Fibroblast of pulmonary artery (primary cell): ENCODE measurements at places on chromosomes 1 and 21.

GRCh38 chr21:38236232-38236631 is 20.6 kb upstream of the KCNJ15 start:
- DNase-seq, result no peak

GRCh38 chr1:227729881-227730629 is 5.0 kb downstream of the JMJD4 start:
- peak; percentile 67 for DNase-seq

DNA sequence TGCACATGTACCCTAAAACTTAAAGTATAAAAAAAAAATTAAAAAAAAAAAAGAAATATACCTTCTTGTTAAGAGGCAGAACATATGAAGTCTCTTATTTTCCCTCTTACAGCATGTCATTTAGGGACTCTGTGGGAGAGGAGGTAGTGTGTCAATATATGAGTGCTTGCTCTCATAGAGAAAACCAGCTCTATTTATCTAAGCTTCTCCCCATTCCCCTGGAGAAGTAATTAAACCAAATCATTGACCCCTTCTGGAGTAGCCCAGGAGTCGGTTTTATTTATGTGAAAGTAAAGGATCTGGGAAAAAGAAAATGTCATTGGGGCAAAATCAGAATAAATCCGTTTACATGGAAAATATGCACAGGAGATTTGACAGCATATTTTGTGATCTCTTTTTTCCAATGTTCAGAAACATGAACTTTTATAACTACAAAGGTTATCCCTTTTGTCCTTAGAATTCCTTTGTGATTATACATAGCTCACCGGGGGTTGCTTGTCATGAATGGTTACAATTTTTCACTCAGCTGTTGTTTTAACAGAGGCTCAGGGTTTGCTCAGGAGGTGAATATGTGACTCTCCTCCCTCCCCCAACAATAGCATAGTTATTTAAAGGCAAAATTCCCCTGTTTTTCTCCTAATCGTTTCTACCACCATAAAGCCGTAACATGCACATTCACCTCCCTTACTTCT is 114.5 kb upstream of the C1orf21 start:
- DNase-seq, result no peak

DNA sequence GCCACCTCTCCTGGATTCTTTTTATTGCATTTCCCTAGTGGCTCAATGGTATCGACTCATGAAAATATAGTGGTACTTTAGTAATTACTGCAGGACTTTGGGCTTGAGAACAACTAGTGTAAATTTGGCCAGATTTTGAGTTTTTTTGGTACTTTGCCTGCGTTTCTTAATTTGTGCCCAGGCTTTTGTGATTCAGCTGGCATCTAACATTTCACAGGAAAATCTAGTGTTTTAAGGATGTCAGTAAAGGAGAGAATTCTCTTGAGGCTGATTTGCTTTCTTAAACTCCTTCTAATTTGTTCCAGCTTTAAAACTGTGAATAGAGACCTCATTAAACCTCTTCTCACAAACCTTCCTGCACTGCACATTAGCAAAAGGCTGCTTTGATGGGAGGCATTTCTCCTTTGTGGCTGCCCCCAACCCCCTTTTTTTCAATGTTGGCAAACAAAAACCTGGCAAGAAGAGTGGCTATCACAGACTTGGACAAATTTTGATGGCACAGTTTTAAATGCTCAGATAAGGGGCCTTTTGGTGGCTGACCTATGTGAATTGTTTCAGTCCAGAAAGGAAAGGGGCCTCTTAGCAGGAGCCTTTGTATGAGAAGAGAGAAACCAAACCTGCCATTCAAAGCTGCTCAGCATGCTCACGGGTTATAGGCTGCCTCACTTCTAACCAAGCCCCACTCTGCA is 113.4 kb upstream of the RAVER2 start:
- DNase-seq, result no peak

DNA sequence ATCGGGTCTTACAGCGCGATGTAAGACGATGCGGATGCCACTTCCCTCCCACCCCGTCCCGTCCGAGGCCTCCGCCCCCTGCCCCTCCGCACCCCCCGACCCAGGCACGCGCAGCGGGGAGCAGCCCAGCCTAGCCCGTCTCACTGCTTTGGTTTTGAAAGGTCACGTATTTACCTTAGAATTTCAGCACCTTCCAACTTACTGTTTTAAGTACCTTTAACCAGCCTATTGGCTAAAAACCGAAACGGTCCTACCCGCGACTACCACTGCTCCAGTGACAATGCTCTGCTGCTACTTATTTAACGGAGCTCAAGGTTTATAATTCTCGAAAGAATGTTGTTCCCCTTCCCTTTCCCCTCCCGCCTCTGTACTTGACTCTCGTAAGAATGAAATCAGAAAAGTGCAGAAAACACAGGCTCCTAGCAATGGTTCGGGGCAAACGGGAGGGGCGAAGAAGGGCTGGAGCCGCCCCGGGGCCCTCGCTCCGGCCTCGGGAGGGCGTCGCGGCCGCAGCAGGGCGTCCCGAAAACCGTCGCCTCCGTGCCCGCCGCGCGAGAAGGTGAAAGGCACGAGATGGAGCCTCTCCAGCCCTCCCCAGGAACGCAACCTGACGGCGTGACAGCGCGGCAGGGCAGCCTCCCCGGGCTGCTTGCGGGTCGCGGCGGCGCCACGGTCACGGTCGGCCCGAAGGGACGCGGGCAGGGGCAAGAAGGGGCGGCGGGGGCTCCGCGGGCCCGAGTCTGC is 667 bp downstream of the TMEM50B start:
- peak; percentile 31 for DNase-seq

DNA sequence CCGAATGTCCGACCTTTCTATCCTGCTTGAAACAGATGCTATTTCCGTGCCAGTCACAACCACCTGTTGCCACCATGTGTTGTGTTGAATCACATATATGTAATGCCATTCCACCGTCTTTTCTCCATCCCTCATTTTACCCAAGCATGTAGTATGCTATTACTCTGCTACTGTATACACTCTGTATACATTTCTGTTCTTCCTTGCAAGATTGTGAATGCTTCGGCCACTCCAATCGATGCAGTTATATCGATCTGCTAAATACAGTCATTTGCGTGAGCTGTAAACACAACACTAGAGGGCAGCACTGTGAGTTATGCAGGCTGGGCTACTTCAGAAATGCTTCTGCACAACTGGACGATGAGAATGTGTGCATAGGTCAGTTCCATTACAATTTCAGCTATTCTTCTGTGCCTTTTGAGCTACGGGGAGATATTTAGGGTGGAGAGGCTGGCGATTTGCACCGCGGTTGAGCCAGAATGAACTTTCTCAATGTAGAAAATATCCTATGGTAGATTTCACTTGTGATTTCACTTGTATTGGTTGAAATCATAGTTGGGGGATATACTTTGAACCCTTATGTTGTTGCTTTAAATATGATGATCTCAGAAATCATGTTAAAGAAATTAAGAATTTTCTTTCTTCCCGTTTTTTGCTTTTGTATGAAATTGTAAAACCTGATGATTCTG is 289.8 kb downstream of the NTNG1 start:
- peak; percentile 36 for DNase-seq

DNA sequence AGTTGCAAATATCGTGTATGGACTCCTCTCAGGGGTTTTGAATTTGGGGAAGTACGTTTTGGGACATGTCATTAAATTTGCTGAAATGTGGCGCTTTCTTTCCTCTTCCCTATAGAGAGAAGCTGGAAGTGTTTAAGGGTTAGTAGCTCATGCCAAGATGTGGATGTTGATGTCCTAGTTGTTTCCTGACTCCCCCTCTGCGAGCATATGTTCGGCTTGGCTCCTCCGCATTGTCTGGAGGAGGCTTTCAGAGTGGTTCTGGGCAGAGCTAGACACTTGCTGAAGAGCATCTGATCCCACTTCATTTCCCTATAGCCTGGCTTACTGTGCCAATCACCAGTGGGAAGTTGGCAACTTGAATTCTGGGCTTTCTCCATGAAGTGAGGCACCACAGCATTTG is 347.4 kb upstream of the B3GALT2 start:
- DNase-seq, result peak; percentile 11

GRCh38 chr1:219518168-219518906 is 94.6 kb downstream of the ZC3H11B start:
- DNase-seq, result peak; percentile 45

DNA sequence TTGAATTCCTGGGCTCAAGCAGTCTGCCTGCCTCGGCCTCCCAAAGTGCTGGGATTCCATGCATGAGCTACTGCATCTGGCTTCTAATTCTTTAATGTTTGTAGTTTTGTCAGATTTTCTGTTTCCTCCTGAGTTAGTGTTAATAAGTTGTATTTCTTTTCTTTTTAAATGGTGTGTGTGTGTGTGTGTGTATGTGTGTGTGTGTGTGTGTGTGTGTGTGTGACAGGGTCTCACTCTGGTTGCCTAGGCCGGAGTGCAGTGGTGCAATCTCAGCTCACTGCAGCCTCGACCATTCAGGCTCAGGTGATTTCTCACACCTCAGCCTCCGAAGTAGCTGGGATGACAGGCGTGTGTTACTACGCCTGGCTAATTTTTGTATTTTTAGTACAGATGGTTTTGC is 50.2 kb downstream of the ADARB1 start:
- DNase-seq, result no peak

- DNase-seq, result no peak
These were observed 914 bp downstream of the ZNF326 start for GRCh38 chr1:89995598-89996449.

DNA sequence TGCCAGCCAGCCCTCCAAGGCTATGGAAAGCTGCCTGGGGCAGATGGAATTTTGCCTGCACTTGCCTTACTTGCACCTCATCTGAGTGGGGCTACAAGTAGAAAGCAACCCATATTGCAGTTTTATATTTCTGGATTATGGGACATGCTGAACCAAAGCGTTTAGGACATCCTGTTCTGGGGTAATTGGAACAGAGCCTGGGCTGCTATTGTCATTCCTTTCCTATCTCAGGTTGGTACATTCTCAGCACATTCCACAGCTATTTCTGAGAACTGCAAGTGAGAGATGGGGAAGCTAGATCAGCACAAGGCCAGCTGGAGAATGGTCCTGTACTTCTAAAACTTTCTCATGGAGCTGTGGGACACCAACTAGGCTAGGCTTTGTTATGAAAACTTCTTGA is 713.8 kb downstream of the KCNT2 start:
- DNase-seq, result peak; percentile 74

DNA sequence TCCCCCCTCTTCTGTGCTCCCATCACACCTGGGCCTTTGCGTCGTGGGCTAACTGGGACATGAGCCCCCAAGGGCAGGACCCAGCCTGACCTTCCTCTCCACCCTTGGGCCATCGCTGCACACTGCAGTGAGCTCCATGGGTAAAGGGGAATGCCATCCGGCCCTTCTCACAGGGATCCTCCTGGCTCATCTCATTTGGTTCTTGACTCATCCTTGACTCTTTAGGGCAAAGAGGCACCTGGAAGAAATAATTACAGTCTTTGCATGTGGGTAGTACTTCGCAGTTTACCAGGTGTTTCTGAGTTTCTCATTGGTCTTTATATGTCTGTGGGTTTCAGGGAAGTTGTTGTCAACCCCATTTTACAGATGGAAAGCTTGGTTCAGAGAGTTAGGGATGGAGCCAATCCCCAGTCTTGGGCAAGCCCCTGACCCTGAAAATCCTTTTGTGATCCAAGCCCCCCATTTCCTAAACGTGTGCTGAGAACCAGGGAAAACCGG is 59.3 kb upstream of the ID3 start:
- DNase-seq, result no peak

GRCh38 chr1:169236143-169236542 is 129.7 kb downstream of the ATP1B1 start:
- peak; percentile 44 for DNase-seq

- DNase-seq, result no peak
These were observed 65.5 kb upstream of the COA6 start for GRCh38 chr1:234307726-234308125.

- no peak for DNase-seq
These were observed 60.1 kb downstream of the CCDC30 start for GRCh38 chr1:42523171-42523570.

- no peak for DNase-seq
These were observed 45.8 kb downstream of the SLC30A7 start for GRCh38 chr1:100941580-100942216.

DNA sequence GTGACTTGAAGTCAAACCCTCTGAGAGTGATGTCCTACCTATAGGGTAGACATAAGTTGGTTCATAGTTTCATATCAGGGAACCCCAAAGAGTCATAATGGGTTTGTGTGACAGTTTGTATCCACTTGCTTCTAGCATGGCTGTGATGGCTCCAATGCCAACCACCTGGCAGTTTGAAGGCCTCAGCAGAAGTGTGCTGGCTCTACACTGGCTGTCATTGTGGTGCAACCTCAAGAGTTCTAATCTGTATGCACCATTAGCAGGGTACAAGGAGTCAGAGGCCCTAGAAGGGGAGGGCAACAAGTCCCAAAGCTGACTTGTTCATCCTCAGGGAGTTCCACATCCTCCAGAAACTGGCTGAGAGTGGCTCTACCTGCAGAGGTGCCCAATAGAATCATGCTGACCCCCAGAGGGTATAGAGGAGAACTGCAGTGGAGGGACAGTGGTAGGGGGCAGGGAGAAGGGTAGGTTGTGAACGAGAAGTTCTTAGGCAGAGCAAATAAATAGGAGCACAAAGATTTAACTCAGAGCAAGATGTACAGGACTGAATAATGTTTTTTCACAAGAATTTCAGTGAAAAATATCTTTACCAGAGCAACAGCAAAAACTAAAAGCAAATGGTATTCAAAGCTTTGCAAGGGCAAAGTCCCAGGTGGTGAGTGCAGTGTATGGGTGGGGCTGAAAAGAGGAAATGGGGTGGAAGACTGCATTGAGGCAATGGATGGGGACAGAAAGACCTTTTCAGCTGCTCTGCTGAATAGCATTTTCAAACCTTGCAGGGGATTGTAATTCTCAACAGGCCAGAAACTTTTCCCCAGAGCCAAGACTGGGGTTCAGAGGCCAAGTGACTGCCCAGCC is 3.2 kb downstream of the FCRL2 start:
- no peak for DNase-seq

DNA sequence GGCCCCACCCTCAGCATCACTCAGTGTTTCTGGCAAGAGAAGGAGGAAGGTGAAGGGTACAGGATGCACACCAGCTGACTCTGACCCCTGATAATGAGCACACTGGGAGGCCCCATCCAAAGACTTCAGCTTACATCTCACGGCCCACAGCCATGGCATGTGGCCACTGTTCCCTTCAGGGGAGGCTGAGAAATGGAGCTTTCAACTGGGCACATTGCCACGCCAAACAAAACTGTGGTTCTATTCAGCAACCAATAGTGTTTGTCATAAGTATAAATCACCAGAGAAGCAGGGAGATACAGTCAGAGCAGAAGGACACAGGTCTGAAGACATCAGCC is 12.7 kb upstream of the TRAF3IP3 start:
- DNase-seq, result peak; percentile 77
